ENCODE measurements at places on chromosomes 2 and 18.

- no peak for DNase-seq
Observed at GRCh38 chr2:110103061-110103961, 12.3 kb downstream of the MALL start.

- DNase-seq: no peak
Observed at GRCh38 chr18:56233595-56233994, 404.8 kb downstream of the TXNL1 start.

GRCh38 chr2:102120261-102120660 lies 22.3 kb upstream of the IL1R1 start:
- DNase-seq: no peak

- no peak for DNase-seq
Observed at GRCh38 chr2:107988108-107988507, 1.8 kb downstream of the SLC5A7 start.

GRCh38 chr18:67509741-67510391 lies 6.7 kb downstream of the DSEL start:
- DNase-seq: no peak

- no peak for DNase-seq
Observed at GRCh38 chr2:26675651-26676255, 16.8 kb upstream of the KCNK3 start.

DNA sequence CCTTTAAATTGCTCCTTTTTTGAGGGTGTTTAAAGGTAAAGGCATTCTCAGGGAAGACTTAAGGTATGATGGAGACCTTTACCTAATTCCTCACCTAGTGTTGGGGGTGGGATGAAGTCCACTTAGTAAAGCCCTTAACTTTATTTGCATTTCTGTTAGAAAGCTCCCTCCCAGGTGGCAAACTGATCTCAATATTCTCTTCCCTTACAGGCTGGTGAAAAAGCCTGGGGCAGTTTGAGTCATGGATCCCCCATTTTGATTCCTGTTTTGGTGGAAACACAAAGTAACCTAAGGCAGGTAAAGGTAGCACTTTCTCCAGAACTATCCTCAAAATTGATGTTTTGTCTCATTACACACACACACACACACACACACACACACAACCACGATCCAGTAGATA lies 33.8 kb upstream of the HNRNPA3 start:
- no peak for DNase-seq

DNA sequence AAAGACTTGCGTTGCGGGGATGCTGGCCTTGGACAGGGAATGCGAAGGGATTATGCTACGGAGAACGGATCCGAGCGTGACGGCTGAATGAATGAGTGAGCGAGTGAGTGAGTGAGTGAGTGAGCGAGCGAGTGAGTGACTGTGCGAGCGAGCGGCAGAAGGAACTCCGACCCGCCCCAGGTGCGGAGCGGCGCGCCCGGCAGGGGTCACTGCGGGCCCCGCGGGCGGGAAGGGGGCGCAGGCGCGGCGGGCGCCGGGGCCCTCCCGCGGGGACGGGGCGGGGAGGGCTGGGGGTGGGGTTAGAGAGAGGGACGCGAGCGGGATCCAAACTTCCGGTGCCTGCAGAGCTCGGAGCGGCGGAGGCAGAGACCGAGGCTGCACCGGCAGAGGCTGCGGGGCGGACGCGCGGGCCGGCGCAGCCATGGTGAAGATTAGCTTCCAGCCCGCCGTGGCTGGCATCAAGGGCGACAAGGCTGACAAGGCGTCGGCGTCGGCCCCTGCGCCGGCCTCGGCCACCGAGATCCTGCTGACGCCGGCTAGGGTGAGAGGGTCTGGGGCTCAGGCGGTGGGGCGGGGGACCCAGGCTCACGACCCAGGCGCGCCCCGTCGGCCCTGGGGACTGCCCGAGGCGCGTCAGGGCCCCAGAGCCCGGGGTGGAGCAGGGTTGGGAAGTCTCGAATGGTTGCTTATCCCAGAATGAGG lies at the start of gene ITM2C:
Gene ITM2C, plus strand, starts transcription at position 338 of the 702 bp plus-strand sequence. Its CDS starts 84 bp downstream, at position 422.
- peak; percentile 19 for DNase-seq

- DNase-seq: no peak
Observed at GRCh38 chr2:241036964-241037421, 38.6 kb downstream of the SNED1 start.

DNA sequence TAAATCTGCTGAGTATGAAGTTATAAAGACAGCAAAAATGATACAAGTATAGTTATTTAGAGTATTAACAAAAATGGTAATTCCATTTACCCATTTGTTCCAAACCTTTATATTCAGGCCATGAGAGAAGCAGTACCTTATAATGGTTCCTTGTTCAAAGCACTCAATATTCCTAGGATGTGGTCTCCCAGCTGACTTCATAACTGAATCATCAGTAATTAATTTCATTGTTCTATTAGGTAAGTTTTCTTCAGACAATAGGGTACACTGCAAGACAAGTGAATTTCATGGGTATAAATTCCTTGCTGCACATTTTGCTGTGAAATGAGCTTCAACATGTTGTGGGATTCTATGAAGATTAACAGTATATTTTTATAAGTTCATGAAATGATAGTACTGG lies 550.8 kb upstream of the ZEB2 start:
- DNase-seq: no peak
